CD4-positive, alpha-beta memory T cell (primary cell): ENCODE measurements at places on chromosomes 2 and 18.

- no peak for DNase-seq
These were observed 5.8 kb downstream of the DOCK10 start for GRCh38 chr2:225036431-225036830.

- DNase-seq: no peak
These were observed 162.7 kb upstream of the NT5C1B start for GRCh38 chr2:18752022-18752493.

DNA sequence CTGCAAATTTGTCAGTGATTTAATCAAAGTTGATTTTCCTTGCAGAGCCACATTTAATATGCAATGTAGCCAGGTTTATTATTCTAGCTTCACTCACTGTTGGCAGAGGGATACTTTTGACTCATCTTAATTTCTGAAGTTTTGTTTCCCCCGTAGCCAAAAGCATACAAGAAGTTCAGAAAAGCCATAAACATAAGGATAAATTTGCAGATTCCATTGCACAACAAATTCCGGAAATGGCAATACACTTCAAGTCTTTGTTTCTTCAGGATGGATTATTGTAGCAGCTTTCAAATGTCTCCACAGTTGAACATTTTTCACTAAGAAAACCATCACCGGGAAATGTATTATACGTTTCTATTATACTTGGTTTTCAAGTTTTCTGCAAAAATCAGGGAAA, 88.0 kb upstream of the ZCCHC2 start:
- DNase-seq: no peak

DNA sequence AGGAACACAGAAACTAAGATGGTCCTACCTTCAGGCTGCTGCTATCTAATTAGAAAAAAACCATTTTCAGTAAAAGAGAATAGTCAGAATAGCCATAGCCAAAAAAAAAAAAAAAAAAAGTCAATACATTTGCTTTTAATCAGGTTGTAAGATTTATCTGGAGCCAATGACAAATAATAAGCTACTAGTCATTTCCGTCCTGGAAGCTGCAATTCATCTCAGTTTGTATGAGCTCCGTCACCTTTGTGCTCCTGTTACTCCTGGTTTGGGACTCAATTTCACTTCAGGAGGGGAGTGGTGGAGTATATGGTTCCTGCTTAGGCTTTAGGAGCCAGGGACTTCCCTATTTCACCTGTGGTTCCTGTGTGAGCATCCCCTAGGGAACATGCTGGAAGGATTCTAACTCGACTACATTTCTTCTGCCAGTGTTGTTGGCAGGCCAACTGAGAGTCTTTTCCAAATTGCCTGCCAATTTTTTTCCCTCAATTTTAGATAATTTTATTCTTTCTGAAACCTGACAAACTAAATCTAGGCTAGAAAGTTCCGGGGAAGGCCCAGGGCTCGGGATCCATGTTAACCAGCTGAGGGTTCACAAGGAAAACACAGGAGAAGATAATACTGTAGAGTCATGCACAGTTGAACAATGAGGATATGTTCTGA, 481.8 kb downstream of the DLGAP1 start:
- no peak for DNase-seq

DNA sequence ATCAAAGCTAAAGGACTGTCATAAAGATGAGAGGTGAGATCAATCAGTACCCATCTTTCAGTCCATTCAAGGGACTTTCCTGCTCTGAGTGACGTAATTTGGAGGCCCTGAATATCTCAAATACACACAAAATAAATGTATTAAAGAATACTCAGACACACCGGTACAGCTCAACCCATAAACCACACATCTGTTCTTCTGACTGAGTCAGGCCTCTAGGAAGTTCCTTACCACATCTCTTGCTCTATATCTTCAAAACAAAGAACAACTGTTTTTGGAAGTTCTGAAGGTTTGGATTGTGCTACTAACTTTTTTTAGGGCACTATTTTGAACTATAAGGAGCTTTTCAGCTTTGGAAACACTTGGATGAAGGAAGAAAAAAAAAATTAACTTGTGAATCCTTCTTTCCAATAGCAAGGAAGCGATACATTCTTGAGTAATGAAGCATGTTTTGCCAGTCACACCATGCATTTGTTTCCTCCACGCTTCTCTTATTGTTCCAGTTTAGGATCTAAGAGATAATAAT, 866.5 kb upstream of the VRK2 start:
- DNase-seq: no peak

DNA sequence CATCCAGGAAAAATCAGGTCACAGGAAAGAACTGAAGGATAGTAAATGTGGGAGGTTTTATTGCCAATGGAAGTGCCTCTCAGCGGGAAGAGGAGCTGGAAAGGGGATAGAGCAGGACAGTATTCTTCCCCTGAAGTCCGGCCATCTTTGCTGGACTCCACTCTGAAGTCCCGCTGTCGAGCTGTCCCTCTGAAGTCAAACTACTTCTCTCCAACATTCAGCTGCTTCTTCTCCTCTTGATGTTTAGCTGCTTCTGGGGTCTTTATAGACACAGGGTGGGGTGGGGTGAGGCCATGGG, 23.5 kb upstream of the SLC39A10 start:
- DNase-seq: no peak

DNA sequence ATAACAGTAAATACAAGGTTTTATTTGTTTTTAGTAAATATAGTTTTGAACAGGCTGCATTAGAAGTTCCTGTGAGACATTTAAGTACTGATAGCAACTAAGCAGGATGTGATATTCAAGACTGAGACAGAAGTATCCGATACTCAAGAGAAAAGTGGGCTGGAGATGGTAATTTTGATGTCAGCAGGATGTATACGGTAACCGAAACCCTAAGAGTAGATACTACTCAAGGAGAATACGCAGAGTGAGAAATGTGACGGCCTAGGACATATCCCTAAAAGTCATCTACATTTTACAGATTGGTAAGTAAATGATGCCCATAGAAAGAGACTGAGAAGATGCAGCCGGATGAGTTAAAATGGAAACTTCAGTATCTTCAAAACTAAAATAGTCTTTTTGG, 115.4 kb downstream of the GORASP2 start:
- peak; percentile 13 for DNase-seq

- no peak for DNase-seq
These were observed 114.1 kb downstream of the BCL11A start for GRCh38 chr2:60439219-60439974.

DNA sequence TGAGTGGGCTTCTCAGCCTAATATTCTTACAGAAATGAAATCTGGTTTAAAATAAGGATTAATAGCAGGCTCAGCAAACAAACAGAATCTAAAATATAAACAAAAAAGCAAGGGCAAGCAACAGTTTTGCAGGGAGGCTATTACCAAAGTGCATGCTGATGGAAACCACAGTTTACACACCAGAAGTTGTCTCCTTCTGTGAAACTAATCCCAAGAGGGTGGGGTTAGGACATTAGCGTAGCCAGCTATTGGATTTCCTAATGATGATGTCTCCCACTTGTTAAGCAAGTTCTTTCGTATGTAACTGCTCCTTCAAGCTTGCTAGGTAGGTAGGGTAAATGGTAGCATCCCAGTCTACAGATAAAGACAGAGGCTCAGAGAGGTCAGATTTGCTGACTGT, 65.0 kb upstream of the TSPYL6 start:
- DNase-seq: no peak

GRCh38 chr2:148124271-148124670, 103.4 kb downstream of the MBD5 start:
- DNase-seq: no peak

DNA sequence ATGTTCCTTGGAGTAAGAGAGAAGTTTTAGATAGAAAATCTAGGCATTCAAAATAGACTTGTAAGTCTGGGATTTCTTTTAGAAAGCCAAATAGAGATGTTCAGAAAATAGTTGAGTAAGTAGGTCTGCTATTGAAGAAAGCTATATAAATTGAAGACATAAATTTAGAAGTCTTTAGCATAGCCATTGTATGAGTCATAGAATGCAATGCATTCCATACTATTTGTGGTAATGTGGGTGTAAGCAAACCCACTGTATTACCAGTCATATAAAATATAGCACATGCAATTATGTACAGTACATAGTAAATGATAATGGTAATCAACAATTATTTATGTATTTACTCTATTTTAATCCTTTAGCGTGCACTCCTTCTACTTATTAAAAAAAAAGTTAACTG, 14.1 kb downstream of the MC4R start:
- DNase-seq: no peak

DNA sequence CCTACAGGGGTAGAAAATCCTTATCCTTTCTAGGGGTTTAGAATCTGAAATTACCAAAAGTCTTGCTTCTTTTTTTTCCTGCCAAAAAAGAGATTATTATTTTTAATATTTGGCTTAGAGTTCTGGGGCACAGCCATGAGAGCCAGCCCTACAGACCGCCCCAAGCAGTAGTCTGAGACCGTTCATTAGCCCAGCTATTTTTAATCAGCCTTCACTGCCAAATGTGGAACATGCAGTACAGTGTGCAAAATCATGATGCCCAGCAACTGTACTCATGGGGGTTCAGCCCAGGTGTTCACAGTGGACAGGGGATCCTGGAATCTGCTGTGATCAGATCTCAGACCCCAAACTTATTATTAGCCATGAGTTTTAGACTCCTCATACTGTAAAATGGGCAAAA, 60.4 kb downstream of the GRB14 start:
- no peak for DNase-seq

DNA sequence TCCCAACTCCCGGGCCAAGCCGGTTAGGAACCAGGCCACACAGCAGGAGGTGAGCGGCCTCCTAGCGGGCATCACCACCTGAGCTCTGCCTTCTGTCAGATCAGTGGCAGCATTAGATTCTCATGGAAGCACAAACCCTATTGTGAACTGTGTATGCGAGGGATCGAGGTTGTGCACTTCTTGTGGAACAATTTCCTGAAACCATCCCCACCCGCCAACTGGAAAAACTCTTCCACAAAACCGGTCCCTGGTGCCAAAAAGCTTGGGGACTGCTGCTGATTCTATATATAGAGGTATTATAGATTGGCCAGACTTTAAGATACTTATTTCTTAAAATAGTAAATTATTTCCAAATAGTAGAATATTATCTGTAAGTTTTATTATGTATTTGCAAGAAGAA, 89.4 kb downstream of the PMS1 start:
- DNase-seq: no peak

GRCh38 chr2:22756276-22757043, 628.5 kb upstream of the KLHL29 start:
- DNase-seq: no peak
